ENCODE measurements at places on chromosomes 2 and 18.

DNA sequence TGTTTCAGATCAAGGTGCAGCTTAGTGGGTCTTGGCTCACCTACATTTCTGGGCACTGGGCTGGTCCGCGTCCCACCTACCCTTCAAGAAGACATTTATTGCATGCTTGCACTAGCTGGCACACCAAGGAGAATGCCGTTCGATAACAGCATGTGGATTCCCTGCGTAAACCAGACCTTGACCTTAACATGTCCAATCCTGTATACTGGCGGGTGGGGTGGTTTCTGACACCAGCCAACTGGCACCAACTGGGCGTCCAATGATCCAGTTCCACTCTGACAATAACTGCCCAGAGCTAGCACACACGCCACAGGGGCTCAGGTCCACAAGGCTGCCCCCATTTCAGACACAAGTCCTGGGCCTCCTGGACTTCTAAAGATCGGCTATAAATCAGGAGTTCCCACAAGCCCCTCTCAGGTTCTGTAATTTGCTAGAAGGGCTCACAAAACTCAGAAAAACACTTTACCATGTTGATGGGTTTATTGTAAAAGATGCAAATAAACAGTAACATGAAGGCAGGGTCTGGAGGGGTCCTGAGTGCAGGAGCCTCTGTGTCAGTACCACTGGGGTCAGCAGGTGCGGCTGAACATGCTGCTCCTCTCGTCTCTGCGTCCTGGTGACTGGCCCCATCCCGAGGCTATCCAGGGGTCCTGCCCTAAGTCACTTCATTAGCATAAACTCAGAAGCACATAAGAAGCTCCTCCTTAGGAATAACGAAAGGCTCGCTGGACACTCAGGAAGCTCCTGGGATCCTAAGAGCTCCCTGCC is 161.8 kb downstream of the HDAC4 start:
- DNase-seq = no peak

- DNase-seq = no peak
Measured at GRCh38 chr2:201127152-201127511, 11.2 kb downstream of the CFLAR start.

DNA sequence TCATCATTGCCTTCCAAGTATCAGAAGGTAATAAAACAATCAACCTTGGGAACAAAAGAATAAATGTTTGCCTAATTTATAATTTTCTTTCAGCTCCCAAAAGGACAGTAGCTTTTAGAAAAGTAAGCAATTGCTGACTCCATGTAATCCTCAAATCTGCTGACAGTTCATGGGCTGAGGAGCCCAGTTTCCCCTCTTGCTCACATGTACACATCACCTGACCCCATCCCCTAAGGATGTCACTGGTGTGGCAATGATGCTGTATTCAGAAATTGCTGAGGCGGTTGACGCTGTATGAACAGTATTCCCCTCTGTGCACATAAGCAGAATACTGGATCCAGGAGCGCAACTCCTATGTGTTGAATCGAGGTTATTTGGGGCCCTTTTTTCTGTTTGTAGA is 56.1 kb upstream of the LYPD1 start:
- DNase-seq = no peak

- DNase-seq = peak; percentile 6
Measured at GRCh38 chr18:32167980-32168730, 21.7 kb upstream of the MEP1B start.

GRCh38 chr2:233435436-233436190 is 81.3 kb downstream of the DGKD start:
- no peak for DNase-seq

- DNase-seq = no peak
Measured at GRCh38 chr2:208064220-208064961, 39.1 kb upstream of the PLEKHM3 start.

GRCh38 chr18:23816740-23817139 is 127.5 kb downstream of the LAMA3 start:
- DNase-seq = no peak

DNA sequence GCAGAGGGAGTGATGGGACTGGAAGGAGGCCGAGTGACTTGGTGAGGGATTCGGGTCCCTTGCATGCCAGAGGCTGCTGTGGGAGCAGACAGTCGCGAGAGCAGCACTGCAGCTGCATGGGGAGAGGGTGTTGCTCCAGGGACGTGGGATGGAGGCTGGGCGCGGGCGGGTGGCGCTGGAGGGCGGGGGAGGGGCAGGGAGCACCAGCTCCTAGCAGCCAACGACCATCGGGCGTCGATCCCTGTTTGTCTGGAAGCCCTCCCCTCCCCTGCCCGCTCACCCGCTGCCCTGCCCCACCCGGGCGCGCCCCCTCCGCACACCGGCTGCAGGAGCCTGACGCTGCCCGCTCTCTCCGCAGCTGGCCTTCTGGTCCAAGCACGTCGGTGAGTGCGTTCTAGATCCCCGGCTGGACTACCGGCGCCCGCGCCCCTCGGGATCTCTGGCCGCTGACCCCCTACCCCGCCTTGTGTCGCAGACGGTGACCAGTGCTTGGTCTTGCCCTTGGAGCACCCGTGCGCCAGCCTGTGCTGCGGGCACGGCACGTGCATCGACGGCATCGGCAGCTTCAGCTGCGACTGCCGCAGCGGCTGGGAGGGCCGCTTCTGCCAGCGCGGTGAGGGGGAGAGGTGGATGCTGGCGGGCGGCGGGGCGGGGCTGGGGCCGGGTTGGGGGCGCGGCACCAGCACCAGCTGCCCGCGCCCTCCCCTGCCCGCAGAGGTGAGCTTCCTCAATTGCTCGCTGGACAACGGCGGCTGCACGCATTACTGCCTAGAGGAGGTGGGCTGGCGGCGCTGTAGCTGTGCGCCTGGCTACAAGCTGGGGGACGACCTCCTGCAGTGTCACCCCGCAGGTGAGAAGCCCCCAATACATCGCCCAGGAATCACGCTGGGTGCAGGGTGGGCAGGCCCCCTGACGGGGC is 4.6 kb downstream of the PROC start:
- DNase-seq = peak; percentile 43

GRCh38 chr18:25174324-25174723 is 177.6 kb downstream of the ZNF521 start:
- DNase-seq = no peak

DNA sequence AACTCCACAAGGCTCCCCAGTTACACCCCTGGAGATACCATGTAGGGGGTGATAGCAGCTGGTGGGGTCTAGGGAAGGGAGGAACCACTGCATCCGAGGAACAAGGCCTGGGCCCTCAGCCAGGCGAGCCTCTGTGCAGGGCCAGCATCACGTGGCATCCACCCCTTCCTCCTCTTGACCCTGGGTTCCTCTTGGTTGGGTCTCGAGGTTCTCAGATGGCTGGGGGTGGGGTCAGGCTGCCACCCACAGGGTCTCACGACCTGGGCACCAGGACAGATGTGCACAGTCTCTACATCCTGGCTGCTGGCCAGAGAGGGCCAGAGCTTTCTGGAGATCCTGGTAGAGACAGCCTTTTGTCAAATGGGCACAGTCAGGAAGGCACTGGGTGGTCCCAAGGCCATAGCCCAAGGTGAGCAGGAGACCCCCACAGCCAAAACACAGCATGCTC is 10.4 kb downstream of the HS6ST1 start:
- no peak for DNase-seq

DNA sequence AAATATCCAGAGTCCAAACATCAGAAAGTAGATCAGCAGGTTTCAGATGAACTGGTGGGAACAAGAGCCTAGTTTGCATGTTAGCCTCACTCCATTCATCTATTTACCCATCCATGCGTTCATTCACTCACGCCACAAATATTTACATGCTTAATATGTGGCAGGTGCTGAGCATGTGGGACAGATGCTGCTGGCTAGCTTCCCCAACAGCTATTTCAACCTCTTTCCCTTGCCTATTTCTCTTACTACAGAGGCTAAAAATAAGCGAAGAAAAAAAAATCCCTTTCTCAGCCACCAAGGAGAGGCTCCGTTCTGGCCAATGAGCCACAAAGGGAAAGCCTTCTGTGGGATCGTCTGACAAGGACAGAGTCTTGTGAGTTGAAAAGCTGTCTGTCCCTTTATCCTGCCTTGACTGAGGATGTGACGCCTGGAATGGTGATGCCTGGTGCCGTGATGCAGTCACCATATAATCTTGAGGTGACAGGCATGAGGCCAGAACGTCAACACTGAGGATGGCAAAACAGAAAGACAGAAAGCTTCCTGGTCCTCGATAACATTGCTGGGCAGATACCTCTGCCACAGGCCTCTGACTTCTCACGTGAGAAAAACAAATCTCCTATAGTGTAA is 78.2 kb downstream of the KCTD1 start:
- DNase-seq = peak; percentile 70

DNA sequence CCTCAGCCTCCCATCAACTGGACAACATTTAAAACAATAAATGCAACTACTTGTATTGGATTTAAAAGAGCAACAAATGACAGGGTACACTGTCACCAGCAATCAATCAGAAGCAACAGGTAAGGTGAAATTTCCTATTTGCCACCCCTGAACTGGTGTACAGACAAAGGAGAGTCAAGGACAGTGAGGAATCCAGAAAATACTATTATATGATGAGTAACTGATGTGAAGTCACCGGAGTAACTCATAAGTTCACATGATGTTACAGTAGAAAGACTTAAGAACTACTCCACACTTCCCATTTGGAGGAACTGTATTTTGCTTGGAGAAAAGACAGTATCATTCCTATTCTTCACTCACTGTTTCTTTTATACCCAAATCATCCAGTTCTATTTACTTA is 4.1 kb upstream of the STAT1 start:
- no peak for DNase-seq

- peak; percentile 34 for DNase-seq
Measured at GRCh38 chr2:1341404-1342120, 71.7 kb upstream of the TPO start.

- no peak for DNase-seq
Measured at GRCh38 chr2:3097804-3098203, 279.8 kb downstream of the EIPR1 start.

DNA sequence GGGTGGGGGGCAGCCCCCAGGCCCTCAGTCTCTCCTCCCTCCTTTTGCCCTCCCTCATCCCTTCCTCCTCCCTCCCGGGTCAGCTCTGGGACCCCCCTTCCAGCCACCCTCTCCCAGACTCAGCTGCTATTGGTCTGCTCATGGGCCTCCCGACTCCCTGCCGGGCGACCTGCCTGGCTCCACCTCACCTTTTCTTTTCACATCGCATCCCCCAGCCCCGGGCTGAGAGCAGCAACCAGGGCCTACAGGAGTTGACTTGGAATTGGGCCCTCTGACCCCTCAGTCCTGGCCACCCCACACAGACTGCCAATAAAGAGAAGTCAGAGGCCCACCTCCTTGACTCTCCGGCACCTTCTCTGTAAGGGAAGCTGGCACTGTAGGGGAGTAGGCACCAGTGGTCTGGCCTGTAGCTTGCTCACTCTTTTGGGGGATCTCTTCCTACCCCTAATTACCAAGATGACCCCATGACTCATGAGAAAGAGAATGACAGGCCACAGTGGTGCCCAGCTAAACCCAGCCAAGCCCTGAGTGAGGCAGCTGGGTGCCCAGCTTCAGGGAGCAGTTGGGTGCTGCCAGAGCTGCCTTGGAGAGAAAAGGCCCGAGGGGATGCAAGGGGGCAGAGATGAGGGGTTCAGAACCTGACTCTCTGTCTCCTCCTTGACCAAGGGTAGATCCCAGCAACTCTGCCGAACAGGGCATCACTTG is 2.0 kb upstream of the ECEL1 start:
- no peak for DNase-seq

- no peak for DNase-seq
Measured at GRCh38 chr2:7075834-7076233, 158.6 kb downstream of the RNF144A start.

DNA sequence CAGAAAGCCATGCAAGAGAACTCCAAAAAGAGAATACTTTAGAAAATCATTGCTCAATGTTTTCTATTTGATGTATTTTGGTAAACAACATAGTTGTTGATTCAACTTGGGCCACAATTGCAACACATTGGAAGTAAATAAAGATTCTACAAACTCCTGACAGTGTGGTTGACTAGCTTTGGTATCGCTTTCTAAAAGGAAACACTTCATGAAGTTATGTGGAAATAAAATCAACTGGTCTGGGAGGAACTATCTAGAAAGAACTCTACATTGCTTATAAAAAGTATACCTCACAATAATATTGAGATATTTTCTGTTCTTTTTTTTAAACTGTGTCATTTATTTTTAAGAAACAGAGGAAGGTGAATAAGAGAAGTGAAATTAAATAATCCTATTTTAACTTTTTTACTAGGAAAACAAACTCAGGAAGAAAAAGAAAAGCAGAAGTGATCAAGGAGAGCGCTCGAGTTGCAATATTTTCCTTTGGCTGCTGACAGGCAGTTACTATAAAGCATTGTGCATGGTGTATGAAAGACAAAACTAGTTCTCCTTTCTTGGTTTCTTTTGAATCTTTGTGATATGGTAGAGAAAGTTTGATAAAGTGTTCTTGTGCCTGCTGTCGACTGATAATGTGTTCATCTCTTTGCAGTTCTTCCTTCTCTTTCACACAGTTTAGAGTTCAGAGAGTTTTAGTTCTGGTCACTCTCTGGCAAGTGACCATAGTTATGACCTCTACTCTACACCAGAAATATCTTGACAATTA is 3.0 kb downstream of the DHRS9 start:
- DNase-seq = no peak

DNA sequence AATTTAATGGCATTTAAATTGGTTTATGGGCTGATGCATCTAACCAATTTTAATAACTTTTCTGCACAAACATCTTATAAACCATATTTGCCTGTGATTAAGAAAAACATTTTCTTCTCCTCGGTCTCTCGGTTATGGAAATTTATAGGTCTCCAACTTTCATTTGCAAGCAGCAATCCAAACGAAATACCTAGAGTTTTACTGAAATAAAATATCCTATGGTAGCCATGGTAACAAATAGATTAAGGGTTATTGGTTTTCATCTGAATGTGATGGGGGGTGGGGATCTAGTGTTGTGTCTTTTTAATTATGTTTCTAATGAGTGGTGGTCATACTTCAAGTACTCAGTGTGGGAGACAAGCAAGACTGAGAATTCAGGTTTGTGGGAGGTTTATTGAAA is 2.9 kb downstream of the KLHL29 start:
- no peak for DNase-seq

DNA sequence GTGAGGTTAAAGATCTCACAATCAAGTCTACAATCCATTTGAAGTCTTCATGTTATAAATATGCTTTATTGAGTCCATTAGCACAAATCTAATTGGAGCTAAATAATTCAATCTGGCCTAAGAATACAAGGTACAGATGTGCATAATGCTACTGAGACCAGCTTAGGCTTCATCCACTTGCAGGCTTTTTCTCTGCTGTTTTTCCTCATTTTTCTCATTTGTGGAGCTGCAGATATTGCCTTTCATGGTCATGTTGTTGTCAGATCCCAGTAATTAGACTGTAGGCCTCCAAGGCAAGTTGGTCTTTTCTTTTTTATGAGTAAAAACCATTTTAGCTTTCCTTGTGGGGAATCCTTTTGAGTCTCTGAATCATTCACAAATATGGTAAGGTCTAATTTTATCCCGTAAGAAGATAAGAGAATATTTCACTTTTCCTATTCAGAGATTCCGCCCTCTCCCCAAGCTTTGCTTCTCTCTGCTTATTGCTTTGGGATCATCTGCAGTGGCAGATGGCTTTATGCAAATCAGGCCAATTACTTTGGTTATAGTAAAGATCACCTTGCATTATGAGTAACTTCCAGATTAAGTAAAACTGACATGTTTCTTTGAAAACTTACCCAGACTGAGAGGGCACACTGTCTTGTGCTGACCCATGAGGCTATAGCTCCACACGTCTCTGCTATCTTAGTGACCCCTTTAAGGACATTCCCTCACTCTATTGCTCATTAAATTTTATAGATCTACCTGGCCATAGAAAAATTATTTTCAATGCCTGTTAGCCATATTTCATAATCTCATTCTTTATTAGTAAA is 80.9 kb downstream of the MGAT5 start:
- DNase-seq = no peak

- DNase-seq = no peak
Measured at GRCh38 chr2:54588244-54588899, 132.2 kb downstream of the SPTBN1 start.

GRCh38 chr18:11115276-11115675 is 34.1 kb downstream of the PIEZO2 start:
- no peak for DNase-seq

All from tongue (tissue), 3 donors.